ENCODE measurements at places on chromosomes 1 and 21. TPM values are rescaled to one million over a fixed set of nuclear protein-coding genes. Genes with fewer than 3 reads are reported as not detected.

Gene C1orf87
- total RNA-seq = not detected

Gene PGBD5
- 10.6 TPM for total RNA-seq

Gene SHC1
- total RNA-seq = 43.0 TPM

Gene SAMD13
- 2.0 TPM for total RNA-seq

Gene NUP210L
- 0.30 TPM for total RNA-seq

Gene SPRR2E
- not detected for total RNA-seq

Gene BMP8B
- 0.33 TPM for total RNA-seq

Gene MYOG
- total RNA-seq = not detected

Gene CELA3A
- total RNA-seq = not detected

Gene IGFN1
- not detected for total RNA-seq

Gene TBX19
- total RNA-seq = 0.33 TPM

Gene IGSF9
- total RNA-seq = 0.25 TPM

Gene RPS6KC1
- 9.3 TPM for total RNA-seq

Gene TSPEAR
- total RNA-seq = 3.3 TPM

Gene HNRNPCL2
- total RNA-seq = not detected

Gene COL9A2
- total RNA-seq = 0.27 TPM

Gene CNIH4
- total RNA-seq = 28.5 TPM

All from left ventricle myocardium inferior (tissue), 1 donor.